ENCODE measurements at places on chromosomes 7 and 10.

GRCh38 chr7:98283127-98283886 is 1.8 kb downstream of the BRI3 start:
- no peak for DNase-seq

DNA sequence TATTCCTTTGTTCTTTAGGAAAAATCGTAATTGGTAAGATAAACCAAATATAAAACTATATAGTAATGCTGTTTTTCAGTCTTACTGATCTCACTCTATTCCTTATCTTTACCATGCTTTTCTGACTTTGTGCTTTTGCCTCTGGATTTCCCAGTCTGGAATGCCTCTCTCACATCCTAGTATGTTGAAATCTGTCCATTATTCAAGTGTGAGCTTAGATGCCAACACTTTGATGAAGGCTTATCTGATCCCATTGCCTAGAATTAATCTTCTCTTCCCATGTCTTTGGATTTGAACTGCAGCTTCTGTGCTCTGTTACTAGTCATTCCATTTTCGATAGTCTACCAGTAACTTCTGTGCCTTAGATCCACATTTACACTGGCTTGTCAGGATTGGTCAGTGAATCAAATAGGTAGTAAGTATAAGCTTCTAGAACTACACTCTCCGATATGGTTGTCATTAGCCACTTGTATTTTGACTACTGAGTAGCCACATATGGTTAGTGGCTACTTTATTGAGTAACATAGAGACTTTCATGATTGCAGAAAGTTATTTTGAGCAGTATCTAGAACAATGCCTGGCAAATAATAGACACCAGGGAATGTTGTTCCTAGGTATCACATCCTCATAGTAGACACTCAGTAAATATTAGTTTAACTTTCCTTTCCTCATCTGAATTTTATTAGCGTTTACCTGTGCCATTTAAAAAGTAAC is 92.9 kb downstream of the BMPR1A start:
- no peak for DNase-seq

DNA sequence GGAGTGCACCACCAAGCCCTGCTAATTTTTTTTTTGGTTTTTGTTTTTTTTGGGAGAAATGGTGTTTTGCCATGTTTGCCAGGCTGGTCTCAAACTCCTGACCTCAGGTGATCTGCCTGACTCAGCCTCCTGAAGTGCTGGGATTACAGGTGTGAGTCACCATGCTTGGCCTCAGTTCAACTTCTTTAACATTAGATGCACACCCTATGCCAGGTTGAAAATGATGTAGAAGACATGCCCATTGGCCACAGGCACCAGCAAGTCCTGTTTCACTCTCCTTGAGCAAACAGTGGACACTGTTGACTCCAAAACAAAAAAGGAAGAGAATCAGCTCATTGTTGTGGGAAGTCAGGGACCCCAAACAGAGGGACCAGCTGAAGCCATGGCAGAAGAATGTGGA is 1205.3 kb downstream of the REEP3 start:
- DNase-seq, result no peak

DNA sequence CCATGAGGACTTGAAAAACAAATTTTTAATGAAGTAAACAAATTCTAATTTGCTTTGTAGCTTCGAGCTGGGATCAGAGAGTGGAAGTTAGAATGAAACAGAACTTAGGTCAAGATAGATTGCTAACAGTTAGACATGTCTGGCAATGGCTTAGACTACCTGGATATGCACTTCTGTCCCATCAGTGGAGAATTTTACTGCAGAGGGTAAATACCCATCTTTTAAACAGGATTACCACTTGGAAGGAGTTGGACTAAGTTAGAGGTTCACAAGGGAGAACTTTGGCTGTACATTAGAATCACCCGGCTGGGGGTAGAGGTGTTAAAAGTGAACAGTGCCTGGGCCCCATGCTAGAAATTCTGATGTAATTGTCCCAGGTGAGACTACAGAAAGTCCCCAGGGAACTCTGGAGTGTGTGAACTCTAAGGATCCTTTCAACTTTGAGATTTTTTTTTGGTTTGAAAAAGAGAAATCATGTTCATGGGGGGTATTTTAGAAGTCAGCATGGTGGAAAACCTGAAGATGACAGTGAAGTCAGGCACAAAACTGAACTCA is 35.5 kb downstream of the ENTPD1 start:
- DNase-seq, result no peak

DNA sequence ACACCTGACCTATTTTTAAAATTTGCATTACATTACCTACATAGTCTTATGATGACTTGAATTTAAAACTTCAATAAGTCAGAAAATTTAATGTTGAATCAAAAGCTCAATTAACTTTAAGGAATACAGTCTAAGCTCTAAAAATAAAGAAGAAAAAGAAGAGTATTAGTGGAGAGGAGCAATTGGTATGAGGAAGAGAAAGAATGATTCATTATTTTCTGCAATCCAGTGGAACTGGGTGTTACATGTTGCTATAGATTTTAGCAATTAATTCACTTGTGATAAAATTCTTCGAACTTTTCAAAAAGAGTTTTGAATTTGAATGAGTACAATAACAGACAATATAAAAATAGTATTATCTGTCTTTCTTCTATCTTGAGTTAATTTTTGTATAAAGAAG is 158.9 kb upstream of the POT1 start:
- no peak for DNase-seq

Data from renal cortex interstitium (tissue), 15 donors.